Thoracic aorta (tissue), 2 donors: ENCODE measurements at places on chromosomes 7 and 10. TPM values are rescaled to one million over a fixed set of nuclear protein-coding genes. Genes with fewer than 3 reads are reported as not detected.

DNA sequence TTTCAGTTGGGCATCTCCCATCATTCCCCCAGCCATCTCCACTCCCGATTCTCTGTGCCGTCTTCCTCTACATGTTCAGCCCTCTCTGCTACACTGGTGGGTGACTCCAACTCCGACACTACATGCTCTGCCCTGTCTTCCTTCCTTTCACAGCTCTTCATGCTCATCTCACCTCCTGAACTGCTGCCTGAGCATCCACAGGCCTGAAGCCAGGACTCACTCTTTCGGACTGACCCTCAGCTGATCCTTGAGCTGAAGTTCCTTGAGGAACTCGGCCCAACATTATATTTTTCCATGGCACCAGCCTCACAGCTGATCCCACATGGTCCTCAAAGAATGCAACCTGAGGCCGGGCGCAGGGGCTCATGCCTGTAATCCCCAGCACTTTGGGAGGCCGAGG is 538.4 kb downstream of the PTPRN2 start:
- DNase-seq: no peak

DNA sequence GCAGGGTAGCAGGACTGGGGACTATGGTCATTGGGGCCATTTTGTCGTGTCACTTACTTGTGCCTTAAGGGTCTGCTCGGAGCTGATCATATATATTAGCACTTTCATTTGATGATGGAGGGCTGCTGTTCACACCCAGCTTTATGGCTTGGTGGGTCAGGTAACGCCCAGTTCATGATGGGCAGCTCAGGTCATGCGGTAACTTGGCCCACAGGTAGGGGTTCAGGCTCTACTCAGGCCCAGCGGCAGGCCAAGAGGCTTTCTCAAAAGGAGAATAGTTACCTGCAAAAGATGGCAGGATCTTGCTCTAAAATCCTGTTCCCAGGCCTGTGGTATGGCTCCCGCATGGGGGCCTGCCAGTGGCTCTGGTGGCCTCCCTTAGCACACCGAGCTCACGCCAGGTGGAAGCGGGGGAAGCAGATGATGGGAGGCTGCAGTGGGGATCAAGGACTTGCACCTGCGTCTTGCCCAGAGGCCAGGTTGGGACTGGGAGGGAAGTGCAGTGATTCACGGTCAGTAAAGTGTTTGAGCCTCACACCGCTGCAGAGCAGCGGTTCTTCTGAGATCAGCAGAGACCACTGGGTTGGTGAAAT is 109.5 kb downstream of the ADCY1 start:
- DNase-seq: no peak

TMEM236 gene
- 2.0 TPM for total RNA-seq

ABCB4 gene
- 1.4 TPM for total RNA-seq

- no peak for DNase-seq
Measured at GRCh38 chr10:45416603-45417002, 42.6 kb downstream of the ALOX5 start.

DNA sequence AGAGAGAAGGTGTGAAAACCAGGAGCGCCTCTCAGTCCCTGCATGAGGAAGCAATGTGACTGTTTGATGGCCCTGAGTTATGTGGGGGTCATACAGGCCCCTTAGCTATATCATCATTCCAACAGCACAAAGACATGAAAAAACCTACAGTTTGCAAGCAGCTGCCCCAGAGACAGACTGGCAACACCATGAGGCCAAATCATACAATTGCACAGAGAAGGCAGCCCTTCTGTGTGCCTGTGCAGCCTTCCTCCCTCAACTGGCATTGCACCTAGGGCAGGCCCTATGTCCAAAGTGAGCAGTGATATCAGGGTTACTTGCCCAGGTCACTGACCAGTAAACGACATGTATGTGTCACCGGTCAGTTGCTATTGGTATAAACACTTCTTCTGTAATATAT is 41.6 kb downstream of the GPRIN2 start:
- no peak for DNase-seq

PLPP4 gene
- not detected for total RNA-seq
